Articular chondrocyte of knee joint (primary cell): ENCODE measurements at places on chromosomes 2 and 18. TPM values are rescaled to one million over a fixed set of nuclear protein-coding genes. Genes with fewer than 3 reads are reported as not detected.

The FAM228A gene
- total RNA-seq = 0.43 and 0.65 TPM in 2 replicates

The LRRC30 gene
- total RNA-seq = not detected in 2 replicates

The SLC38A11 gene
- total RNA-seq = 0.26 and 0.43 TPM in 2 replicates

The CREB1 gene
- 60.5 and 71.3 TPM in 2 replicates for total RNA-seq

The SUPT7L gene
- total RNA-seq = 35.9 and 41.4 TPM in 2 replicates

The THUMPD2 gene
- 17.8 and 20.1 TPM in 2 replicates for total RNA-seq

The TCF7L1 gene
- 6.1 and 6.9 TPM in 2 replicates for total RNA-seq

The METTL8 gene
- 28.0 and 32.9 TPM in 2 replicates for total RNA-seq

The PRSS56 gene
- total RNA-seq = not detected in 2 replicates

The ANKRD62 gene
- not detected in 2 replicates for total RNA-seq

The HIBCH gene
- total RNA-seq = 15.9 and 23.9 TPM in 2 replicates

The BMP10 gene
- not detected in 2 replicates for total RNA-seq

The CROCC2 gene
- total RNA-seq = under 0.01 TPM in 2 replicates

The TRABD2A gene
- 0.26 and 0.65 TPM in 2 replicates for total RNA-seq

The RGPD8 gene
- total RNA-seq = 22.5 and 43.3 TPM in 2 replicates

The L3MBTL4 gene
- 1.7 and 2.9 TPM in 2 replicates for total RNA-seq

The LYPD1 gene
- 0.76 TPM in 1 of 2 replicates, not detected in the other for total RNA-seq

The HOXD4 gene
- total RNA-seq = 1.6 and 3.1 TPM in 2 replicates

The NGEF gene
- total RNA-seq = 8.4 and 9.9 TPM in 2 replicates

The DSG1 gene
- not detected in 2 replicates for total RNA-seq

The NPPC gene
- total RNA-seq = not detected in 2 replicates

The LTBP1 gene
- 238 and 256 TPM in 2 replicates for total RNA-seq

The PLCD4 gene
- total RNA-seq = 14.0 and 14.2 TPM in 2 replicates

The TNS1 gene
- 102 and 125 TPM in 2 replicates for total RNA-seq

The PGAP1 gene
- total RNA-seq = 11.2 and 12.9 TPM in 2 replicates

The KCNIP3 gene
- 3.5 and 4.2 TPM in 2 replicates for total RNA-seq

The CNDP1 gene
- 0.11 and 0.26 TPM in 2 replicates for total RNA-seq

The TEX44 gene
- not detected in 2 replicates for total RNA-seq

The NCKAP5 gene
- 0.13 and 0.22 TPM in 2 replicates for total RNA-seq

The CABYR gene
- 4.8 and 4.9 TPM in 2 replicates for total RNA-seq

The HJURP gene
- total RNA-seq = 9.7 and 18.8 TPM in 2 replicates

The TLX2 gene
- total RNA-seq = 0.11 and 0.13 TPM in 2 replicates

The SCYGR1 gene
- total RNA-seq = not detected in 2 replicates
